ENCODE measurements at places on chromosomes 5 and 9. TPM values are rescaled to one million over a fixed set of nuclear protein-coding genes. Genes with fewer than 3 reads are reported as not detected.

GRCh38 chr9:115039516-115040120 is 78.3 kb downstream of the TNC start:
- DNase-seq, result no peak

GRCh38 chr5:1799602-1800471 is at the start of gene MRPL36:
Gene MRPL36, minus strand, starts transcription at chr5:1799837. Its CDS starts 902 bp downstream, at chr5:1798935.
- DNase-seq, result peak; percentile 86

- no peak for DNase-seq
These were observed 387.4 kb downstream of the CETN3 start for GRCh38 chr5:90022002-90022710.

DNA sequence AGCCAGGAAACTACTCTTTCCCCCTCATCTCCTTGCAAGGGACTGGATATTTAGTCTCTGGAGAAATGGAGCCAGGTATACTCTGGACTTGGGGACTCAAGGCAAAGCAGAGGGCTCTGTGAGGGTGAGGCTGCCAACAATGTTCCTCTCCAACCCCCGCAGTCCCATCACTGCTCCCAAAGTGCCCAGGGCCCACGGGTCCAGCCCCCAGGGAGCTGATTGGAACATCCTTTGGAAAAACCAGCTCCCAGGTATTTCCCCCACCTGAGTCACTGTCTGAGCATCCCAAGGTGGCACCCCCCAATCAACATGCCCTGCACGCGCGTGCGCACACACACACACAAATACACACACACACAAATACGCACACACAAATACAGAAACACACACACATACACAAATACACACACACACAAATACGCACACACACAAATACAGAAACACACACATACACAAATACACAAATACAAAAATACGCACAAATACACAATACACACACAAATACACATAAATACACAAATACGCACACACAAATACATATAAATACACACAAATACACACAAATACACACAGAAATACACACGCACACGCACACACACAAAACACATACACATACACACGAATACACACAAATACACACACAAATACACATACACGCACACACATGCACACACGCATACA is 137.4 kb downstream of the DAB2IP start:
- no peak for DNase-seq

DNA sequence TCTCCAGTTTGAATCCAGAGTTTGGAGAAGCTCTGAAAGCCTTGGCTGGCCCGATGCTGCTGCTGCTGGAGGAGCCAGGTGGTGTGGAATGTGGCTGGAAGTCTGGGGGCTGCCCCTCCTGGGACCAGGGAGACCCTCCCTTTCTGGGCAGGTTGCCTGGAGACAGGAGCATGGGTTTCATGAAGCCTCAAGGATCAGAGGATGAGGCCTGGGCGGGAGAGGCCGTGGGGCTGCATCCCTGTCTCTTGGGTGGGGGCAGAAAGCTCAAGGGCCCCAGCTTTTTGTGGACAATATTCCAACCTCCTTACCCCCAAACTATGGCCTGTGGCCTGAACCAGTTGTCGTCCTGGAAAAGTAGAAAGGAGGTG is 10.1 kb downstream of the FGF18 start:
- DNase-seq, result no peak

GRCh38 chr5:157732596-157733262 is 1.5 kb downstream of the THG1L start:
- no peak for DNase-seq

- no peak for DNase-seq
These were observed 207.0 kb downstream of the MEF2C start for GRCh38 chr5:88675708-88676636.

DNA sequence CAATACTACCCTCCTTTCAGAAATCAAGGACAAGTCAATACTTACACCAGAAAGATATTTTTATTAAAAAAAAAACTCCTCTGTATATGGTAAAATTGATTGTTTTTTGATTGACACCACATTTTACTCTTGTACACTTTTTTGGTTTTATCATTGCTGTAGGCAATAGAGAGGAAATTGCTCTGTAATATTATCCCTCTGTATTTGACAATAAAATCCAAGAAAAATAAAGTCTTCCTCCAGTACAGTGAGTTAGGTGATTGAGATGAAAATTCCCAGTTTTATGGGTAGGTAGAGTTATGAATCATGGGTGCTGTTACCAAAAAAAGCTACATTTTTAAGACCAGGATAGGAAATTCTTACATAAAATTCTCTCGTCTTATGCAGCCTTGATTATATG is 22.6 kb upstream of the CCDC192 start:
- DNase-seq, result no peak

TRIM7 gene
- 4.8 TPM for total RNA-seq

GPR151 gene
- not detected for total RNA-seq
